ENCODE measurements at places on chromosomes 12 and 14.

DNA sequence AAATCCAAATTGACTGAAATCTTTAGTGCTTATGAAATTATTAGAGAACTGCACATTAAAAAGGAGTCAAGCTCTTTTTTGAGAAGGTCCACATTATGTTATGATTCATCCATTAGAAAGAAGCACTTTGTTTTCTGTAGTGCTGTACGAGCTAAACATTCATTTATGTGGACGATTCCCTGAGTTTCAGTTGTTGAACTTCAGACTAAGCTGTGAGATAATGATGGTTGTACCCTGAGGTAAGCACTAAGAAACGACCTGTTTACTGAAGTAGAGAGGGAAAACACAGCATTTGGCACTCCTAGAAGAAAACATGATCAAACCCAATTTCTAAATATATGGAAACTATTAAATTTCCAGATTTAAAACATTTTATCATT, 67.3 kb upstream of the ATP2B1 start:
- DNase-seq, result no peak

- no peak for DNase-seq
Measured at GRCh38 chr14:38481952-38482678, 226.2 kb upstream of the CLEC14A start.

- DNase-seq, result no peak
Measured at GRCh38 chr12:14260011-14260993, 105.2 kb upstream of the ATF7IP start.

GRCh38 chr12:111056618-111057521, 136.5 kb upstream of the MYL2 start:
- peak; percentile 10 for DNase-seq

DNA sequence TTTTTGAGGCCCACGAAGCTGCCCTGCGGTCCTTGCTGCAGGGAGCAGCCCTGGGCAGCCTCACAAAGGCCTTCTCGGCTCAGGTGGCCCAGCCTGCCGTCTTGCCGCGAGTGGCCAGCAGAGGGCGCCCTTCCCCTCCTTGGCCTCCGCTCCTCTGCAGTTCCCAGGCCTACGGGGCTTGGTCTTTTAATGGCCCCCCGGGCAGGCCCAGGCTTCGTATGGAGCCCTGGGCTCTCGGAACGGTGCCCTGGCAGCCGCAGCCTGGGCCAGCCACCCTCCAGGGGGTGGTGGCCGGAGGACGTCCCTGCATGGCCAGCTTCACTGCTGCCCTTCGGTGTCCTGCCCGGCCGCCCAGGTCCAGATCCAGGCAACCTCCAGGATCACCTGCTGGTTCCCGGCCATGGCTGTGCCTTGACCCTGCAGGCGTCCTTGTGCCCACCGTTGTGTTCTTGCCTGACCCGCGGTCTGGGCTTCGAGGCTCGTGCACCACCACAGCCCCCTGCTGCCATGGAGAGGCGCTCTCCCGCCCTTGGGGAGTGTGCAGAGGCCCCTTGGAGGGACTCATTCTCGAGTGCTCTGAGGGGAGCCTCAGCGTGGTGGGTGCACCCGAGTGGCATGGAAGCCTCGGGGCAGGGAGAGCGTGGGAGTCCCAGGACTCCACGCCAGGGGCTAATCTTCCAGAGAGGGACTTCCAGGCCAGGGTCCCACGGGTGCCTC, 9.4 kb downstream of the ASPG start:
- peak; percentile 61 for DNase-seq

DNA sequence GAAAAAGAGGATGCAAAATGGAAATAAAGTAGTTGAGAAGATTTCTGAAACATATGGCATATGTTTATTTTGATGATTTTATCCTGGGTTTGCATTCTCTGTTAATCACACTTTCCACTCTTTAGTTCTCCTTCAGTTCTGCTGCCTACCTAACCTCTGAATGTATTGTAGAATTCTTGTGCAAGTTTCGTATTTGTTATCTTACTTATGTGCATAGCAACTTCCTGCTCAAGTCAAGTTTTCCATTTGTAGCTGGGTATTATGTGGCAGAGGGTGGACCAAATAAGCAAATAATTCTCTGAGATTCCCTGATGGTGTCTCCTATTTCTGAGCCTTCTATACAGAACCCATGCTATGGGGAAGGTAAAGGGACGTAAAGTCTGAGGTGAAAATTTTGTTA, 381.6 kb downstream of the FOXG1 start:
- no peak for DNase-seq

DNA sequence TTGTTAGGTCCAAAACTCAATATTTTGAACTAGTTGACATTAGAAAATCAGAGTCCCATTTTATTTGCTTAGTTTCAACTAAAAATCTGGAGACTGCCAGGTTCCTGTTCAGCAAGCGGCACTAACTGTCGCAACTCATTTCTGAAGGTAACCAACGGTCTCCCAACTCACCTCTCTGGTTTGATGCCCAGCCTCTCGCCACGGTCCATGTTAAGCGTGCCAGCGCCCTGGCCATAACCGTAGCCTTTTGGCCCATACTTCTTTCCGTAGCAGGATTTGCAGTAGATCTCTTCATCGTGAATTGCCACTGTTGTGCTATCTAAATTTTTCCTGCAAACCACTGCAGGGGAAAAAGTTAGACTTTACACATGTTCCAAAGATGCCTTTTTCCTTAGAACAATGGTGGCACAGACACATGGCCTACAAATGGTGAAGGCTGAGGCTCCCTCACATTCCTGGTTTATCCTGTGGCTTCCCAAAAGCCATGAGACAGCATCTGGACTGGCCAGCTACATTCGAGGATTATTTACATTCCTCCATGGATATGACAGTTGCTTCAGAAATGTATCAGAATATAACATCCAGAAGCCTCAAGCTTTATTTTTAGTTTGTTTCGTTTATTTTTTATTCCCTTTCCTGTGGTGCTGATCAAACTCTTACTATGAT, 15.7 kb downstream of the CSRP2 start:
- DNase-seq, result no peak

- no peak for DNase-seq
Measured at GRCh38 chr14:96901227-96901626, 104.0 kb downstream of the VRK1 start.

DNA sequence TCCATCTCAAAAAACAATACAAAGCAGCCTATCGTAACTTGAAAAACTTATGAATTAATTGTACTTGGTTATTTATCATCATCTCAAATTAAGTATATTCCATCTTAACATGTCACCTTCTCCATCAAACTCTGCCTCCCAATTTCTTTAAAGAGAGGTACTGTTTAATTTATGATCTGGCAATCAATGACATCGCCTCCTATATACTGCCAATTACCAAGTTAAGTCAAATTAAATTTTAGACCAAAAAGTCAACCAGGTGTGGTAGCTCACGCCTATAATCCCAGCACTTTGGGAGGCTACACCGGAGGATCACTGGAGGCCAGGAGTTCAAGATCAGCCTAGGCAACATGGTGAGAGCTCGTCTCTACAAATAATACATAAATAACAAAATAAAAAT, 37.7 kb downstream of the HECTD1 start:
- no peak for DNase-seq

DNA sequence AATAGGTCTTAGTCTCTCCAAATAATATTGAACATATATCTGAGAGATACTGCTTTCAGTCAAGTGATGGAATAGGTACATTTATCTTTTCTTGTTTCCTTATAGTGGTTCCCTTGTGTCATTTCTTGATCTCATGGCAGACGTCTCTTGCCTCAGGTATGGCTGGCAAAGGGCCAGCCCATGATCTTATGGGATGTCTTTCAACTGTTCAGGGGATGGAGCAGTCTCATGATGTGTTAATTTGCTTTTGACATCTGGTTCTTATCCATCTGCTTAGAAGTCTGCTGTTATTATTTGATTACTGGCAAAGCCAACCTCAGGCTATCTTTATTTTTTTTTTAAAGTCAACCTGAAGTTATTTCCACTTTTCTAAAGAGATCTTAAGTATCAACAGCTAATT, 262.9 kb downstream of the TMEM117 start:
- DNase-seq, result no peak

DNA sequence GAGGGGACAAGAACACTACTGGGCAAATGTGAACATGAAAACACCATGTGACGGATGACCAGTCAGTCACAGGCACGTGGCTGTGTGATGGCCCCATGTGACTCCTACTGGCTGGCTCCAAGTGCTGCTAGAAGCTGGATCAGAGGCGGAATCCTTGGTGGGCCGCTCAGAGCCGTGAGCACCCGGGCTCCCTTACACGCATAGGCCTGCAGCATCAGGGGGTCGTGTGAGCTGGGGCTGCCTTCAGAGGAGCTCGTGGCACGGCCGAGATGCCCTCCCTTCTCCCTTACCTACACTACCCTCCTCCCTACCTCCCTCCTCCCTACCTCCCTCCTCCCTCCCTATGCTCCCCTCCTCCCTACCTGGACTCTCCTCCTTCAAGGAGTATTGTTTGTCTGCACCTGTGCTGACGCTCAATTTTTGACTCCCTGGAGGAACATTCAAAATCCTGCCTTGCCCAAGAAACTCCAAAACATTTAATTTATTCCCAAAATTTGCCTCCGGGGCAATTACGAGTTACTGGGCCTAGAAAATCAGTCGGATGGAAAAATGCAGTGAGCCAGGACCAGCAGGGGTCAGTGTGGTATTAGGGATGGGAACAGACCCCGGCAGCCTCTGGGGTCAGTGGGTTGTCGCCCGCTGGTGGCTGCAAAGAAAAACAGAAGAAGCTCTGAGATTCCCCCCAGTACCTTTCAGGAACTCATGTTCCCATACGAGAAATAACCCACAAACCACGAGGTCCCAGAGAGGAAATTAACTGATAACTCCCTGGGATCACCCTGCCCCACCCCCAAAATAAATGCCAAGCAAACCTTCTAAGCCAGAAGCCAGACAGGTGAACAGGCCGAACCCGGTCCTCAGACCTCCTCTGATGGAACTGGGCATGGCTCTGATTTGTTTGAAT, 61.3 kb downstream of the C14orf132 start:
- peak; percentile 28 for DNase-seq

- DNase-seq, result no peak
Measured at GRCh38 chr12:96889273-96889933, 17.7 kb upstream of the NEDD1 start.

- DNase-seq, result no peak
Measured at GRCh38 chr14:103488071-103488470, 34.6 kb downstream of the CKB start.

DNA sequence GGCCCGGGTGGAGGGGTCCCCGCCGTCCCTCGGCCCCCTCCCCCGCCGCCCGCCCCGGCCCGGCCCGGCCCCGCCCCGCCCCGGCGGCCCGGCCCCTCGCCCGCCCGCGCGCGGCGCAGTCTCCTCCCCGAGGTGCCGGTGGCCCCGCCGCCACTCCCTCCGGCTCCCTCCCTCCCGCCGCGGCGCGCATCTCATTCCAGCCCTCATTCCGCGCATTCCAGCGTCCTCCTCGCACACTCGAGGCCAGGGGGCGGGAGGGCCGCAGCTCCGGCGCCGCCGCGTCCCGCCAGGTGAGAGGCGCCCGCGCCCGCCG, at the start of gene TEAD4:
Gene TEAD4 (plus strand): TSS at position 206 of the 313 bp plus-strand sequence.
- no peak for DNase-seq

DNA sequence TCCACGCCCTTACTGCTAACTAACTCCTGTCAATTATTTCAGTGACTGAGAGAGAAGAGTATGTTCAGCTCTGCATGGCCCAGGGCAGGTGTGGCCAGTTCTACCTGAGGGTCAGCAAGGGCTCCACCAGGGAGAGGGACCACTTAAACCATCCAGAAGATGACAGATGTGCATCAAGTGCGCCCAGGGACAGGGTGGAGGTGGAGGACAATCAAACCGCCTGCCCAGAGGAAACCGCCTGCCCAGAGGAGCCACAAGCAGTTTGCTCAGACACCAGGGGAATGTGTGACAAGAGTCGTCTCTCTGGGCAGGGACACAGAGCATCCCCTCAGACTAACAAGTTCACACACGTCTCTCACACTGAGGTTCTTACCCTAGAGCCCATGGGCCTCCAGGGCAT, 14.5 kb downstream of the DPF3 start:
- no peak for DNase-seq

- no peak for DNase-seq
Measured at GRCh38 chr12:118332511-118332910, 40.2 kb downstream of the TAOK3 start.

DNA sequence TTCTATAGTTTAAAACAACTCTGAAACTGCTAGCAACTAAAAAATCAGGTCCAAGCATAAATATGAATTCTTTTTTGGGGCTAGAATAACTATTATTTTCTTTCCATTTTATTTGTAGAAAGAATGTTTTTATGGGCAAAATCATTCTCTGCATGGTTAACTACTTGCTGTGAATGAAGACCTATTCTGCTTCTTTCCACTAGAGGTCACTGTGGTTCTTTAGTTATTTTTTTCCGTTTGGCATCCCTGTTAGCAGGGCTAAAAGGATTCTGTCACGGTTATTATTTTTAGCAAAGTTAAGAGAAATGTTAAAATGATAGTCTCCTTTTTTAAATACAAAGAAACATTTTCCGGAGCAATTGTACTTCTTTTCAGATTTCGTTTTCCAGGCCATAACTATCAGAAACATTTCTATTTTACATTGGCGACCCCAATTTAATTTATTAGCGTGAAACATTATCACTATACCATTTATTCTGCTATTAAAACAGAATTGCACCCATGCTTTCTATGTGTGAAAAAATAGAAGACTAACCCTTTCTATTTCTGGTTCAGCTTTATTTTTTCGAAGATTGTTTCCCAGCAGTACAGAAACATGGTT, 404.8 kb downstream of the ATP23 start:
- no peak for DNase-seq

DNA sequence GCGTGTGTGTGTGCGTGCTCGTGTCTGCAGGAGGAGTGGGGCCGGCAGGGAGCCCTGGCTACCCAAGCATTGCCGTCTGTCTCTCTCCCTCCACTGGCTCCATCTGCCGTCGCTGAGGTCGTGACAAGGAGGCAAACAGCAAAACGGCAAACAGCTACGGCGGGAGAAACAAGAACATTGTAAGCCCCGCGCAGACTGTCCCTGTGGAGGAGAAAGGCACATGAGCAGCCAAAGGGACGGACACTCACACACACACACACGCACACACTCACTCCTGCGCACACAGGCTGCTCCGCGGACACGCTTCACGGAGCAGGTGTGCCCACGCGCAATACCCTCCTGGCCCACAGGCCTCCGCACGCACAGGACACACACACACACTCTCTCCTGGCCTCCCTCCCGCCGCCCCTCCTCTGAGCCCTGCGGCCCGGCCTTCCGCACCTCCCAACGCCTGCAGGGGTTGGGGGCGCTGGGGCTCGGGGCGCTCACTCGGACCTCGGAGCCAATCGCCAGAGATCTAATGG, 905 bp downstream of the CISTR start:
- no peak for DNase-seq

DNA sequence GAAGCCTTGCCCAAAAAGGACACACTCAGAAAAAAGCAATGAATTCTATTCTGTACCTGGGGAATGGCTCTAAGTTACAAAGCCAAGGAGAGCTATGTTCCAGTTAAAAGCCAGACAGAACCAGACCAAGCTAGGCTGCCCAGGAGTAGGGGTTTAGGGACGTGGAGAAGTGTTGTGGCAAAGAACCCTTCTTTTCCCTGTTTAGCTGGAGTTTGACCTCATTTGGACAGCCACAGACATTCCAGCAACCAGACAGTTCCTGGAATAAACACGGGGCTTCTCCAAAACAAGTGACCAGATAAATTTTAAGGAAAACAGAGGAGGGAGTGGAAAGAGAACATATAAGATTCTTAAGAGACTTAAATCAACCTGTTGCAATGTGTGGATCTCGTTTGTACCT, 62.3 kb downstream of the GCH1 start:
- no peak for DNase-seq

GRCh38 chr14:80602946-80603345, 338.6 kb downstream of the CEP128 start:
- DNase-seq, result no peak
